ENCODE measurements at places on chromosomes 3 and 15.

DNA sequence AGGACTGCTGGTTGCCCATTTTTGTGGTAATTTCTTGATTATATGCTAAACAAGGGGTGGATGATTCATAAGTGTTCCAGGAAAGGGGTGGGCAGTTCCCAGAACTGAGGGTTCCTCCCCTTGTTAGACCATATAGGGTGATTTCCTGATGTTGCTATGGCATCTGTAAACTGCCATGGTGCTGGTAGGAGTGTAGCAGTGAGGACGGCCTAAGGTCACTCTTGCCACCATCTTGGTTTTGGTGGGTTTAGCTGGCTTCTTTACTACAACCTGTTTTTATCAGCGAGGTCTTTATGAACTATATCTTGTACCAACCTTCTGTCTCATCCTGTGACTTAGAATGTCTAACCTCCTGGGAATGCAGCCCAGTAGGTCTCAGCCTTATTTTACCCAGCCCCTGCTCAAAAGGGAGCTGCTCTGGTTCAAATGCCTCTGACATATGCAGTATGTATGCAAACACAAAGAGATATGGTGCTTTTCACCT is 46.2 kb downstream of the C3orf38 start:
- no peak for DNase-seq

- no peak for DNase-seq
These were observed 18.9 kb downstream of the SH3BP5 start for GRCh38 chr3:15313461-15313860.

DNA sequence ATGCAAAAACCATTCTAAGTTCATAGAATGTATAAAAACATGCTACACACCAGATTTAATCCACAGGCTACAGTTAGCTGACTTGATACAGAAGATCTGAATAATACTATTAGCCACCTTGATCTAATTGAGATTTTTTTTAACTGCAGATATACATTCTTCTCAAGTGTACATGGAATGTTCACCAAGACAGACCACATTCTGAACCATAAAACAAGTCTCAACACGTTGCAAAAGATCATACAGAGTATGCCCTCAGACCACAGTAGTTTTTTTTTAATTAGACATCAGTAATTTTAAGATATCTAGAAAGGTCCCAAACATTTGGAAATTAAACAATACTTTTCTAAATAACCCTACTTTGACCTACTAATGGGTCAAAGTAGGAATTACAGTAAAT is 83.3 kb downstream of the FGF7 start:
- DNase-seq, result no peak

GRCh38 chr3:154818676-154819255 is 261.4 kb upstream of the MME start:
- no peak for DNase-seq

GRCh38 chr3:79154865-79155264 is 612.9 kb downstream of the ROBO1 start:
- no peak for DNase-seq

DNA sequence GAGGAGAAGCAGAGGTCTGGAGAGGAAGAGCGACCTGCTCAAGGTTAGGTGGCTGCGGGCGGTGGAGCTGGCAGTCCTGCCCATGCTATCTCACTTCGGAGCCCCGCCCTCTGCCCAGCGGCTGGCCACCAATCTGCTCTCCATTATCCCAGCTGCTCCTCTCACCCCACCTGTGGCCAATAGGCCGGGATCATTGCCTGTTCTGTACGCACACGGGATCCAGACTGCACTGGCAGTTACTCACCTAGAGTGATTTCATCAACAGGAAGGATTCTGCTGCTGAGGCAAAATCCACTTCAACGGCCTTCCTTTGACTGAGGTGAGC is 100.6 kb downstream of the TLE3 start:
- DNase-seq, result no peak

DNA sequence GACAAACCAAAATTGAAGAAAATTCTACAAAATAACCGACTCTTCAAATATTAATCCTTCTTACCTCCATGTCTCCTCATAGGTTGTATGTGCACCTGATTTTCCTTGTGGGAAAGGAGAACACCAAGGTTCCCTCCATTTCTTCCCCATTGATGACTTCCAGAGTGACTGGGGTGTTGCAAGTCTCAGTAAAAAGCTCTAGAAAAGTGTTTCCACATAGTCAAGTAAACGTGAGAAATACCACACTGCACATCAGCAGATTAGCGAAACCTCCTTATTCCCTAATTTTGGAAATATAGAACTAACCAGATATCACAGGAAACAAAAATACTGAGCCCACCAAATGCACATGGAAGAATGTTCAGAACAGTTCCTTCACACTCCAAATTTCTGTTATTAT is 4.9 kb upstream of the RPN1 start:
- DNase-seq, result no peak

DNA sequence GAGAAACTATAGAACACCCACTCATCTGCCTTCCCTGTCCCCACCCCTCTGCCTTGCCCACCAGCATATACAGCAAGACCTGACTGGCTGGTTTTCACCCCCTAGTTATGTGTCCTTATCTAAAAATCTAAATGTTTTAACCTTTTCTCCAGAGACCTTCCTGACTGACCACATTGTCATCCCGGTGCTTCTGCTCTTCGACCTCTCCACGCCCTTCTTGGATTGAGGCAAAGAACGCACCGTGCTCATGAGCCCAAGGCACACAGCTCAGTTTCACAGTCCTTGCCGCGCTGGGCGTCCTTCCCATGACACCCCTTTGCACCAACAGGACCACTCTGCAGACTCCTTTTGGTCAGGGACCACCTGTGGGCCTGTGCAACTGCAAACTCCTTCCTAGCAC is 62.7 kb downstream of the B3GNT5 start:
- no peak for DNase-seq

DNA sequence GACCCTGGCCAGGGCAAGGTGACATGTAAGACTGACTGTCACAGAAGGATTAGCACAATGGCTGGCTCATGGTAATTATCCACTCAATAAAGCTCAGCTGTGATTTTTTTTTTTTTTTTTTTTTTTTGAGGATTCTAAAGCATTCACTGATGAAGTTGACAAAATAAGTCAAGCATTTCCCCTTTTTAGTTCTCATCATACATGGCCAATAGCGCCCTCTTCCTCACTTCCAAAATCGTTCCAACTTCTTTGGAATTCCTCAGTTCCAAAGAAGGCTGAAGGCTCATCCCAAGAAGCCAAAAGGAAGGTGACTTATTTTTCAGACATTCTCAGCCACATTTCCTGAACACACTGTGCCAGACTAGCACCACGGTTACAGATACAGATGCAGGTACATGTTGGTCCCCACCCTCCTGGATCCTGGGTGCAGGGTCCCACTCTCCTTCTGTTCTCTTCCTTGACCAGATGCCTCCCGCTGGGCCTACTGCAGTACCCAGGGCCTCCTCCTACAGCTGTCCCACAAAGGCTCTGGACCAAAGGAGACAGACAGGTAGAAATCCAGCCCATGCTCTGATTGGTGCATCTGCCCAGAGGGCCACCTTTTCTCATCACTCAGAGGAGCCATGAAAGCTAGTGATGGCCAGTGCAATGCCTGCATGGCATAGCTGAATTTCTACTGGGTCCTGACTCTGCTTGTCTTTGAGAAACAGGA is 202.6 kb downstream of the UACA start:
- DNase-seq, result no peak

All from effector CD8-positive, alpha-beta T cell (primary cell).